ENCODE measurements at places on chromosomes 16 and 17. TPM values are rescaled to one million over a fixed set of nuclear protein-coding genes. Genes with fewer than 3 reads are reported as not detected.

DNA sequence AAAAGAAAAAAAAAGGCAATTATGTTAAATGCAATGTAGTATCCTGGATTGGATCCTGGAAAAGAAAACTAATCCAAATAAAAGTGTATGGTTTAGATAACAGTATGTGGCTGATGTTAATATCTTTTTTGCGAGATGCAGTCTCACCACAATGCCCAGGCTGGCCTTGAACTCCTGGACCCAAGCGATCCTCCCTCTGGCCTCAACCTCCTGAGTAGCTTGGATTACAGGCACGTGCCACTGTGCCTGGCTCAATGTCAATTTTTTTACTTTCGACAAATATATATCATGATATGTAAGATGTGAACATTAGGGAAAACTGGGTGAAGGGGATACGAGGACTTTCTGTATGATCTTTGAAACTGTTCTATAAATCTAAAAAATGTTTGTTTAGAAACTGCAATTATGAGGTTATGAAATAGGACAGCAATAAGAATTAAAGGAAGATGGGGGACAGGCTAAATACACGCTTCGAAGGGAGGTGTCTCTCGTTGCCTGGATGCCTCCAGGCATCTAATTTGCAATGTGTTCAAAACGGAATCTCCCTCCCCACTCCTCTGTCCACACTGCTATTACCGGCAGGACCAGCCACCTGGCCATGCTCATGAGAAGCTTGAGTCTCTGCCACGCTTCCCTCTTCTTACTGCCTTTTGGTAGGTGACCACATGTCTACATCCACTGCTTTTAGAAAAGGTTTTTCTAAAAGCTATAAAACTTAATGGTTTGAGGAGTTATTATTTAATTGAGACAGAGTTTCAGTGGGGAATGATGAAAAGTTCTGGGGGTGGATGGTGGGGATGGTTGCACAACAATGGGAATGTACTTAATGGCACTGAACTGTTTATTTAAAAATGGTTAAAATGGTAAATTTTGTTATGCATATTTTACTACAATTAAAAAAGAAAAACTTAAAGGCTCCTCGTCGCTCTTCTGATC is 15.2 kb downstream of the UBE2O start:
- no peak for DNase-seq

DNA sequence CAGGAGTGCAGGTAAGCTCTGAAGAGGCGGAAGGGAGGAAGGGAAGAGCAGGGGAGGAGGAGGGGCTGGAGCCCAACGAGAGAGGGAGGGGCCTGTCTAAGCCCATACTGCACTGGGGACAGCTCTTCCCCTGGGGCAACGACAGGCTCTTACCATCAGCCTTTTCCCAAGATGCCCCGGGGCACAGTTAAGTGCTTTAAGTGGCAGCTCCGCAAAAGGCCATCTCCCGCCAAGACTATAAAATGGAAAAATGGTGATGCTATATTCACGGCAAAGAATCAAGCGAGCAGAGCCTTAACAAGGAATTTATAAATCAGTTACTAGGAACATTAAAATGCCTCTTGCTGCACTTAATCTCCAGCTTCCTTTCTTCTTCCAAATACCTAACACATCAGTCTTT is 110.2 kb upstream of the NLRP1 start:
- no peak for DNase-seq

- no peak for DNase-seq
These were observed 406.5 kb upstream of the CDH5 start for GRCh38 chr16:65959983-65960382.

- no peak for DNase-seq
These were observed 163.7 kb downstream of the MSI2 start for GRCh38 chr17:57419940-57420550.

- DNase-seq: no peak
These were observed 49.3 kb downstream of the RMI2 start for GRCh38 chr16:11394593-11394960.

- DNase-seq: peak; percentile 43
These were observed 24.2 kb downstream of the B9D1 start for GRCh38 chr17:19338031-19338990.

KCNJ18 gene
- not detected for total RNA-seq

SYCE1L gene
- 1.2 TPM for total RNA-seq
